DMS153 (cell line): ENCODE measurements at places on chromosomes 4 and X.

- DNase-seq: no peak
Measured at GRCh38 chr4:69787879-69788278, 27.5 kb upstream of the SULT1B1 start.

GRCh38 chrX:13533726-13534125 lies 35.7 kb upstream of the EGFL6 start:
- DNase-seq: no peak

- DNase-seq: no peak
Measured at GRCh38 chrX:24528605-24529004, 63.5 kb downstream of the PDK3 start.

DNA sequence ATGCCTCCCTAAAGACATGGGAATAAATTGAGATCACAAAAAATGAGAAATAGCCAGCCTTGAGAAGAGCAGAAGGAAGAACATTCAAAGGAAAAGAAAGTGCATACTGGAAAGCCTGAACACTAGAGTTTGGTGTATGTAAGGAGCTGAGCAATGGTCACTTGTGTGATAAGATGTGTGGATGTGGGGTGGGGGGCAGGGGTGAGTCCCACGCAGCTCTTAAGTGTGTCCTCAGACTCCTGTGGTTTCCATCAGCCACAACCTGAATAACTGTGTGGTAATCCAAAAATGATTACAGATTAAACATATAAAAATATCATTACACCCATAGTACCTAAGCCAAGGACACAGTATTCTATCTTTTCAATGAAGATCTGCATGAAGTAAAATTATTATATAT lies 59.9 kb downstream of the ELOVL6 start:
- no peak for DNase-seq

DNA sequence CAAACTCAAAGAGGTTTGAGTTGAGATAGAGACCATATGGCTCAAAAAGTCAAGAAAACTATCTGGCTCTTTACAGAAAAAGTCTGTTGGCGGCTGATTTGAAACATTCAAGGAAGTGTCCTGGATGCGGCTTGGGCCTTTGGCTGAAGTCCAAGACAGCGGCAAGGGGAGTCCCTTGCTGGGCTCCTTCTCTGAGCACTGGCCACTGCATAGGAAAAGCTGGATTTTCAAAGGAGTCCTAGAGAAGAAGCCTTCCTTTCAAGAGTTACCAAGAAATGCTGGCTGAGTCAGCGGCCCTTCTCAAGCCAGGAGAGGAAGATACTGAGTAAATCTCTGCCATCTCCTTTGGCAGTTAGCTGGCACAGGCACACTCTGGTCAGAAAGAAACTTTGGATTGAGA lies 12.1 kb downstream of the APLN start:
- no peak for DNase-seq

DNA sequence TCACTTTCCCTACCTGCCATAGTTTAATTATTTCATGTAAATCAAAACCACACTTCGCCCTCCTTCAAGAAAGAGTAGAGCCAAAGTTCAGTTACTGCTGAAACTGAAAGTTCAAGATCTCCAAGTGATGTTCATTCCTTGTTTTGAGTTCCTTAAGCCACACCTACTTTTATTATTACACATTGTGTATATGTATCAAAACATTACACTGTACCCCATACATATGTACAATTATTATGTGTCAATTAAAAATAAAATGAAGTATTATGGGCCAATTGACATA lies 892.3 kb upstream of the NDST4 start:
- DNase-seq: no peak

- no peak for DNase-seq
Measured at GRCh38 chr4:57055886-57056285, 54.3 kb downstream of the IGFBP7 start.

DNA sequence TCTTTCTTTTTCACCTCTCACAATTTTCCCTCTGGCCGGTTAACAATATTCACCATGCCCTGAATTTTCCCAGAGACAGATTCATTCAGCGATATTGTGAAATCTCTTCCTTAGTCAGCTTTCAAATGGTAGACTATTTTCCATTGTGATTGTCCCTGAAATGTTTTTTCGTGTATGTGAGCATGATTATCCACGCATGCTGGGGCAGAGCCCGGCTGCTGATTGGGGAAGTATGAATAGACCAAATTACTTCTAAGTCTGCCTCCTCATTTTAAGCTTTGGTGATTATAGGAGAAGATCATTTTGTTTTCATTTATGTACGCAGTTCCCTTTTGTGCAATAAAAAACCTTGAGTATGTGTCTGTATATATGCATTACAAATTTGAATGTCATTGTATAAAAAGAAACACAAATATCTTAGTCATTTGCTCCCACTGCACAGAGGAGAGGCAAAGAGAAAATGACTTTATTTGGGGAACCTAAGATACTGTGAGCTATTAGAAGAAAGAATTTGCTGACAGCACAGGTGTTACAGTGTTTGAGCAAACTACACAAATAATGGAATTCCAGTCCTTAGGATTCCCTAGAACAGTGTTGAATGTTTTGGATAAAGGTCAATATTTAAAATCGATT lies 11.3 kb downstream of the DTHD1 start:
- DNase-seq: no peak

DNA sequence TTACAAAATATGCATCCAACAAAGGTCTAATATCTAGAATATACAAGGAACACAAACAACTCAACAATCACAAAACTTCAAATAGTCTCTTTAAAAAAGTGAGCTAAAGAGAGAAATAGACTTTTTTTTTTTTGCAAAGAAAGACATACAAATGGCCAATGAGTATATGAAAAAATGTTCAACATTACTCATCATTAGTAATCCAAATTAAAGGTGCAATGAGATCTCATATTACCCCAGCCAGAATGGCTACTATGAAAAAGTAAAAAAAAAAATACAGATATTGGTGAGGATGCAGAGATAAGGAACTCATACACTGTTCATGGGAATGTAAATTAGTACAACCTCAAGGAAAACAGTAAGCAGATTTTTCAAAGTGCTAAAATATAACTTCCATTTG lies 24.1 kb downstream of the AGTR2 start:
- no peak for DNase-seq

GRCh38 chr4:26127851-26128337 lies 192.9 kb upstream of the RBPJ start:
- DNase-seq: no peak

DNA sequence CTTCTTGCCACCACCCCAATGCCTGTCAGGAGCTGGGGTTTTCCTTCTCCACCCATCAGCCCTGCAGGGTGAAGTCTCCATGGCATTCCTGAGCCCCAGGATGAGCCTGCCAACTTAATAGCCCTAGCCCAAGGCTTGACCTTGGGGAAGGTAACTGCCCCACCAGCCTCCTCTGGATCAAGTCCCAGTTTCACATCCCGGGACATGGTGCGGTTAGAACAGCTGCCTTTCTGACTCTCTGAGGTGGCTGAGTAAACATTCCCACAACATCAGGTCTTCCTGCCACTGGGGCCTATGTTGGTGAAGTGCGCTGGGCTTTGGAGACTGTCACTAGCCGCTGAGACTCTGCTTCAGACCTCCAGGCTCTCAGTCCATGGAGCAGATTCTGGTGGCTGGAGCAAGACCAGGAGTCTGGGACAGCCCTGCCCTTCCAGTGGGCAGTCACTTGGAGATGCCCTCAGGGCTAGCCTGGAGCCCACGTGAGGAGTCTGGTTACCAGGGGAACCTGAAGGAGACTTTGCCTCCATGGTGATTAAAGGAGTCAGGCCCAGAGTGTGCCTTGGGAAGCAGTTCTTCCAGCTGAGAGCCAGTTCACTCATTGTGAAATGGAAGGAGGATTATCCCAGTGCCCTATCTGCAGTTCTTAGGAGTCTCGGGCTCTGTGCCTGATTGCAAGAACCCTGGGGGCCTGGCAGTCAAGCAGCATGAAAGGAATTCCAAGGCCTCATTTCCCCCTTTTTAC lies 56.8 kb downstream of the SMIM20 start:
- peak; percentile 37 for DNase-seq

GRCh38 chr4:175447016-175447415 lies 365.0 kb downstream of the GPM6A start:
- DNase-seq: no peak

- DNase-seq: no peak
Measured at GRCh38 chr4:189548484-189549125, 392.1 kb upstream of the FRG1 start.

- DNase-seq: no peak
Measured at GRCh38 chrX:119659522-119659921, 33.4 kb downstream of the SEPTIN6 start.

DNA sequence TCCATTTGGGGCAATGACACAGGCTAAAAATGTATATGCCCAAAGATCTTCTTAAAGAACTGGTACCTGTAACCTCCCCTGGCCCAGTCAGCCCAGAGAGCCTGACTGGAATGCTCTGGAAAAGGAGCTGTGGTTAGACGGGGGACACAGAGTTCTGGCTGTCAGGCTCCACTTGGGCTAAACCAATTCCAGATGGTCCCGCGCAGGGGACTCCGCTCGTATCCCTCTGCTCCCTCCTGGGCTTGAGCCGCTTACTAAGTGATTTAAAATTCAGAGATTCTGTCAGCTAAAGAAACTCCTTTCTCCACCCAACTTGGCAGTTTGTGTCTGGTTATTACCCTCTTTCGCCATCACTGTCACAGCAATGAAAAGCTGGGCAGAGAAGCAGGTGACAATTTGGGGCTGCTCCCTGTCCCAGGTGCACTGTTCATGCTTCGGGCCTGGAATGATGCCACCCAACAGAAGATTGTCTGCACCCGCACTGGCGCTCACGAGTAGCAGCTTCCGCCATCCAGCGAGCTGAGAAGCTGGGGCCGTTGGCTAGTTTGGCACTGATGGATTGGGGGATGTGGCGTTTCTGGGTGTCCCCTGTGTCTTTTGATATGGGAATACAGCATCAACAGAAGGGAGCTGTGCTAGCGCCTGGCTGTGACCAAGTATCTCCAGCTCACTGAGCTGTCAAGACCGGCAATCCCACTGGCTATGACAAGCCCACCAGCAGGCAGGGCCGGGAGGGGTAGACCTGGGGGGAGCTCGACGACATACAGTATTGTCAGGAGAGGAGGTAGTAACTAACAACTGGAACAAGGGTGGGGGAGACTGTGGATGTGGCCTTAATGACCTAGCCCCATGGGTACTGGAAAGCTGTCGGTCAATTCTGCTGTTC lies 6.7 kb upstream of the IRAK1 start:
- DNase-seq: no peak

- no peak for DNase-seq
Measured at GRCh38 chr4:139562067-139562684, 6.2 kb upstream of the SETD7 start.

- DNase-seq: no peak
Measured at GRCh38 chr4:5773271-5773555, 62.2 kb downstream of the EVC start.

DNA sequence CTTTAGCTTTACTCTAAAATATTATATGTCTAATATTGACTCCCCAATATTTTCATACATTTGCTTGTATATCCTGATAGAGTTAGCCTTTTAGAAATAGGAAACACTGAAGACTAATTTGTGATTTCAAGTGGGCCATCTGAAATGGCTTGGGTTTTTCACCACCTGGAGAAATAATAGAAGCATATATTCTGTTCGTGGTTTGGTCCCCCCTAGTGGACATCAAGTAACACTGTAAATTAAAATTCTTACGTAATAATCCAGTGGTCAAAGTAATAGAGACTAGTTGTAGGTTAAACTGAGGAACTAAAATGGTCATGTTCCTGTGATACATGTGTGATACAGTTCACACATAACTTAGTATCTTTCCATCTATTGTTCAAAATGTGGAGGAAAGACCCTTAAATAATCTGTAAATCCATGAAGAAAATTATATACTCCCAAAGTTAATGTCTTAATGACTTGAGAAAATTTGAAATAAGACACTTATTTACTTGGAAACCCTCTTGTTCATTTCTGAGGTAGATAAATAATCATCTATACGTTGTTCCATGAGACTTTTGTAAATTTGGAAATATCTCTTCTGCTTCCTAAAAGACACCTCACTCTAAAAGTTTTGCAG lies 79.8 kb upstream of the SMARCAD1 start:
- peak; percentile 19 for DNase-seq

- DNase-seq: peak; percentile 85
Measured at GRCh38 chrX:74343343-74344279, 39.6 kb downstream of the ZCCHC13 start.

DNA sequence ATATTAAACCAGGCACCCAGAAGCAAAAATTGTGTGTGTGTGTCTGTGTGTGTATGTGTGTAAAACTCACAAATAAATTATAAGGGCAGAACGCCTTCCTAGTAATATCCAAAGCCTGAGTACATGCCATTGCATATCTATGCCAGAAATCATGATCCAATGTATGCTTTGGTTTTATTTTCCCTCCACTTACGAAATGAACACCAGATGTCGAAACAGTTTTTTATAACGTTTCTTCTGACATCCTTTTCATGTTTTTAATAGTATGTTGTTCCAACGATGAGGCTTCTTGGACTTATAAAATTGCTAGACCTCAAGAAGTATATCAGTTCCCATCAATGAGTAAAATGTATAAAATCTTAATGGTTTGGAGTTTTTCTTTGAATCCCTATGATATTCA lies 55.4 kb downstream of the KCNIP4 start:
- DNase-seq: no peak

- no peak for DNase-seq
Measured at GRCh38 chr4:152374153-152374552, 161.7 kb downstream of the FBXW7 start.

DNA sequence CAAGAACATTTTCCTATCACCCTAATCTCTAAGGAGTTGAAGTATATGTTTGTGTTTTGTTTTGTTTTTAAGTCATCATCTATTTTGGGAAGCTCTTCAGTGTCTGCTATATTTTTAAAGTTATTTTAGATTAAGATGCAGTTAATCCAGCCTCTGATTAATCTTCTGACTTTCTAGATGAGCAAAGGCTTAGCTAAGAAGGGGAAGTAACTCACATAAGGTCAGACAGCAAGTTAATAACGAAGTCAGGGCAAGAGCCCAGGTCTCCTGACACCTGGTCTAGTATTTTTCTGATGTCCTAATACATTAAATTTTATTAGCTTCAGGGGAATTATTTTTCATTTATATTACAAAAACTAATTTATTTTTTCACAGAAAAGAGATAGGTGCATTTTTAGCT lies 168.5 kb downstream of the SOWAHB start:
- no peak for DNase-seq

DNA sequence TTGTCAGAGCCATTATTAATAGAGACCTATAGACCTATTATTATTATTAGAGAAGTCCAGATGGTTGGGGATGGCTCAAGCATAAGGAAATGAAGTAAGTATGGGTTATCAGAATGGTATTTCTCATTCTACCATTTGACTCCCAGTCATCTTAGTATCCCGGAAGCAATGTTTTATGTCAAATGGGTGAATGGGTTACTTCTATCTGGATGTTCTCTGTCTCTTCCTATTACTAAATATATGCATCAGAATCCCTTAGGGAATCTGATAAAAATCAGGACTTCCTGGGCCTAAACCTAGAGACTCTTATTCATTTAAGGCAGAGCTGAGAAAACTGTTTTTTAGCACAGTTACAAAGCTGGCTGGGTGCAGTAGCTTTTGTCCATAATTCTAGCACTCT lies 149.9 kb downstream of the SLC10A7 start:
- DNase-seq: no peak

DNA sequence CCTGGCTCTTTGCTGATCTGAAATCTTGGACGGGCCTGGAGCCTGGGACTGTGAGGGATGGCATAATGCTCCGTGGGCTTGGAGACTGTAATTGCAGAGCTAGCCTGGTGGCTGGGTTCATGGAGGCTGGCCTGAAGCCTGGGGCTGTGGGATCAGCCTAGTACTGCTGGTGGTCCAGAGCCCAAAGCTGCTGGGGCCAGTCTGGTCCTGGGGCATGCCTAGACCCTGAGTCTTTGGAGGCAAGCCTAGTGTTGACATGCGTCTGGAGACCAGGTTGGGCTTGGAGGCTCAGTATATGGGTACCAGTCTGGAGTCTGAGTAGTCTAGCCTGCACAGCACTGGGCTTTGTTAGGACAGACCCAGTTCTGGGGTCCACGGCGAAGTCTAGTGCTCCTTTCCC lies 172.0 kb upstream of the ZC4H2 start:
- DNase-seq: no peak
